ENCODE measurements at places on chromosomes 4 and X. TPM values are rescaled to one million over a fixed set of nuclear protein-coding genes. Genes with fewer than 3 reads are reported as not detected.

- peak within 1 kb of the TSS; percentile 98 for H3K27ac ChIP-seq
- H3K4me3 ChIP-seq, result peak within 1 kb of the TSS; percentile 79
- H3K36me3 ChIP-seq, result peaks cover 3% of the 10 kb centered on the region
- no peaks in the 10 kb centered on the region for H3K27me3 ChIP-seq
Measured at GRCh38 chr4:109702950-109703663, at the start of gene CASP6. Gene CASP6 (minus strand): TSS chr4:109703445. CDS start chr4:109703395, 50 bp downstream.

The MSANTD1 gene
- polyA plus RNA-seq, result 0.28 TPM

The ACE2 gene
- 42.0 TPM for polyA plus RNA-seq

DNA sequence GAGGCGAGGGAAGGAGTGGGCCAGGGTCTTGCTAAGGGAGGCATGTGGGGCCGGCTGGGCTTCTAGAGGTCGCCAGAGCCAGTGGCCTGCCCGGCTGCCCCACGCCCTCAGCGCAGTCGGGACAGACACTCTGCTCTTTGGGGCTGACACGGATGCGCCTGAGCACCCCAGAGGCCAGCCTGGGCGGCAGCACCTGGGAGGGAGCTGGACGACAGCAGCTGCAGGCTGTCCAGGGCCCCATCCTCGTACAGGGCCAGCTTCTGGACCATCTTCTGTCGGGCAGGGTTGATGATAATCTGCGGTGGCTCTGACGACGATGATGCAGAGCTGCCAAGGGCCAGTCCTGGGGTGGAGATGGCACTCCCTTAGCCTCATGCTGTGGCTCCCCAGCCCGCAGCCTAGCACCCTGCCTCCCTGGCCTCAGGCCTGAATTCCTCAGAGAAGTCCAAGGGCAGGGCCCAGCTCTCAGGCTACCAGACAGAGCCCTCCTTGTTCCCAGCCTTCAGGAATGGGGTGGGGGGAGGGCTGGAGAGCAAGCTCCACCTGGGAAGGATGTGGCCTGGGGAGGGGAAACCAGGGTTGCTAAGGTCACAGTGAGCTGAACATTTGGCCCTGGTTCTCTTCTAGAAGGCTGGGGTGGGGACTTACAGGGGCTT, 7.2 kb downstream of the IRAK1 start:
- DNase-seq, result peak; percentile 31
- H3K4me3 ChIP-seq, result no peak overlapping the region
- H3K27ac ChIP-seq, result peak overlapping the region; percentile 75
- H3K27me3 ChIP-seq, result no peaks in the 10 kb centered on the region
- no peaks in the 10 kb centered on the region for H3K4me1 ChIP-seq
- H3K36me3 ChIP-seq, result no peaks in the 10 kb centered on the region

The PAGE2 gene
- not detected for polyA plus RNA-seq

The ALB gene
- polyA plus RNA-seq, result 0.84 TPM
